ENCODE measurements at places on chromosomes 16 and 17. TPM values are rescaled to one million over a fixed set of nuclear protein-coding genes. Genes with fewer than 3 reads are reported as not detected.
A peak's percentile ranks its signal among the peaks of the same experiment; 100 is the strongest.

- DNase-seq, result no peak
These were observed 24.6 kb downstream of the COPRS start for GRCh38 chr17:31834448-31834847.

PRAC2 gene
- polyA plus RNA-seq, result not detected

SULT1A2 gene
- polyA plus RNA-seq, result 0.13 TPM

GRCh38 chr17:72365857-72366414, 245.1 kb downstream of the SOX9 start:
- DNase-seq, result no peak

MMP15 gene
- 1.2 TPM for polyA plus RNA-seq

C16orf96 gene
- polyA plus RNA-seq, result 0.08 TPM

ST3GAL2 gene
- polyA plus RNA-seq, result 6.2 TPM

- DNase-seq, result peak; percentile 72
These were observed 57.8 kb upstream of the TEX2 start for GRCh38 chr17:64320613-64321553.

DNA sequence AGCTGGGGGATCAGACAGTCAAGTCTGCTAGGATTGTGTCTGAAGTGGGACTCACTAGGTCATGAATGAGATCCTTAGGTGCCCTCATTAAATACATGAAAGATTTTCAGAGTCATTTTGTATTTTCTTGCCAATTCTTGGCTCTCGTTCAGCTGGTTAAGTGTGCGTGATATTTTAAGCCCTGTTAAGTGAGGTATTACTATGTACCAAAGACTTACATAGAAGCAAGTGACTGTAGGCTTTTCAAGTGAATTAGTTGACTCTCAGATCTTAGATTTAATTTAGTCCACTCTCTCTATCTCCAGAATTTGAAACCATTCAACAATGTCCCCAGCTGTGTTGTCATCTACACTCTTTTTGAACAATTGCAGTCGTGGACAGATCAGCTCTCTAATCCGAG, 219.4 kb downstream of the FOXL1 start:
- no peak for DNase-seq

GRCh38 chr16:11045441-11045840, 101.1 kb downstream of the CLEC16A start:
- no peak for DNase-seq

- DNase-seq, result no peak
These were observed 50.4 kb upstream of the DNAH9 start for GRCh38 chr17:11547853-11548252.

CD300A gene
- 4.8 TPM for polyA plus RNA-seq

- no peak for DNase-seq
These were observed 4.3 kb upstream of the RHBDL3 start for GRCh38 chr17:32261417-32261736.

GRCh38 chr17:40326832-40327199, 17.8 kb downstream of the RARA start:
- peak; percentile 62 for DNase-seq

- DNase-seq, result no peak
These were observed 1.5 kb downstream of the GRB7 start for GRCh38 chr17:39738983-39739884.

SUZ12 gene
- polyA plus RNA-seq, result 11.8 TPM

DNA sequence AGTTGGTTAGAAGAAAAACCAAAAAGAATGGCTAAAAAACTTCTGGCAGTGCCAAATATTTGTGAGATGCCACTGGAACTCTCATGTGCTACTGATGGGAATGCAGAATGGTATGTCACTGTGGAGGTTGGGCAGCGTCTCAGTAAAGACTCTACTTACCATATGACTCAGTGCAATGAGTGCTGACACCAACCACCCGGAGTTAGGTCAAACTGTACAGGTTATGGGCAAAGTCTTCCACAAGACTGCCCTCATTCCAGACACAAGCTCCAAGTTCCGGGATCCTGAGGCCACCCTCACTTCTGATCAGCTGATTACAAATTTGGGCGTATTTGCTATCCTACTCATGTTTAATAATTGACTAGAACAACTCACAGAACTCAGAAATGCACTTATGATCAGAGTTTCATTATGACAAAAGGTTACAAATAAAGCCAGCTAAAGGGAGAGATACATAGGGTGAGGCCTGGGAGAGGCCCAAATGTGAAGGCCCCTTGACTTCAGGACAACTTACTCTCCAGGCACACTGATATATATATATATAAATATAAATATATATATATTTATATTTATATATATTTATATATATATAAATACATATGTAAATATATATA, 114.9 kb downstream of the TRIM37 start:
- DNase-seq, result no peak
